Amniotic stem cell (primary cell): ENCODE measurements at places on chromosomes 13 and 19.

DNA sequence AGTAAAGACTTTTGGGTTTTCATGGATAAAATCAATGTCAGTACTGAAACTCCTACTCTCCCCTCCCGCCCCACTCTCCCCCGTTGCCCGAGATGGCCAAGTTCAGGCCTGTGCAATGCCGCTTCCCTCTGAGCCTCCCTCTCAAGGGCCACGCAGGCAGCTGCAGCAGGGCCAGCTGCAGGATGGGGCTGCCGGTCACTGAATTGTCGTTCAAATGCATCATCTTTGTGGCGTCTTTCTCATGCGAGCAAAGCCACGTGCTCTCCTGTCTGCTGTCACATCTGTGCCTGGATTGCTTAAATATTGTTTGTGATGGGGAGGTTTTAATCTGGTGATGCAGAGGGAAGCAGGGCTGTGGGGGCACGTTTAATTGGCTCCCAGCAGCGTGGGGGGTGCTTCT is 26.6 kb downstream of the SHISA2 start:
- no peak for DNase-seq

GRCh38 chr19:33234092-33234491 is 8.4 kb upstream of the SLC7A10 start:
- DNase-seq = no peak

GRCh38 chr13:108323031-108323430 is 53.5 kb downstream of the TNFSF13B start:
- DNase-seq = no peak

DNA sequence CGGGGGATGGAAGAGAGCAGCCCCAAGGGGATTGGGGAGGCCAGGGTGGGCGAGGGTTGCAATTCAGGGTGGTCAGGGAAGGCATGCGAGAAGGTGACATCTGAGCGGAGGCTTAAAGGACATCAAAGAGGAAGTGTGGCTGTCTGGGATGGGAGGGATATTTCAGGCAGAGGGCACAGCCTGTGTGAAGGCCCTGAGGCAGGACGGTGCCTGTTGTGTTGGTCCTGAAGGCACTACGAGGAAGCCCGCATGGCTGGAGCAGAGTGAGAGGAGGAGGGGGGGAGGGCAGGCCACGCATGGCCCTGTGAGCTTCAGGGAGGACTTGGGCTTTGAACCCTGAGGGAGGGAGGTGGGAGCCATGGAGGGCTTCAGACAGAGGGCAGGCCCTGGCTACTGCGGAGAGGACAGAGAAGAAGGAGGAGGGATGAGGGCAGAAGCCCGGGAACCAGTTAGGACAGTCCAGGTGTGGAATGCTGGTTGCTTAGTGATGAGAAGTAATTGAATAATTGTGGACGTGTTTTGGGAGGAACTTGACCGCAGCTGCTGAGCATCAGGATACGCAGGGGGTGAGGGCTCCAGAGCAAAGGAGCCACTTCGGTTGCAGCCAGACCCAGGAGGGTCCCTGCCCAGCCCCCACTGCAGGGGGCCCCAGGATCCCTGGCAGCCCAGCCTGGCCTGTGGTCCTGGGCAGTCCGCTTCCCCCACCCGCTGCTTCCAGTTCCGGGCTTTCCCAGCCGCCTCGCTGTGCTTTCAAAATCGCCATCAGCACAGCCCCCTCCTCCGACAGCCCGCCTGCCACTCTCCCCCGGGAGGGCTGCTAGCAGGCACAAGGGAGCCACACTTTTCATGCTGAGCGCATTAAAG is 6.2 kb downstream of the TLE6 start:
- no peak for DNase-seq

GRCh38 chr13:62129000-62129551 is 713.4 kb upstream of the PCDH20 start:
- DNase-seq = no peak

DNA sequence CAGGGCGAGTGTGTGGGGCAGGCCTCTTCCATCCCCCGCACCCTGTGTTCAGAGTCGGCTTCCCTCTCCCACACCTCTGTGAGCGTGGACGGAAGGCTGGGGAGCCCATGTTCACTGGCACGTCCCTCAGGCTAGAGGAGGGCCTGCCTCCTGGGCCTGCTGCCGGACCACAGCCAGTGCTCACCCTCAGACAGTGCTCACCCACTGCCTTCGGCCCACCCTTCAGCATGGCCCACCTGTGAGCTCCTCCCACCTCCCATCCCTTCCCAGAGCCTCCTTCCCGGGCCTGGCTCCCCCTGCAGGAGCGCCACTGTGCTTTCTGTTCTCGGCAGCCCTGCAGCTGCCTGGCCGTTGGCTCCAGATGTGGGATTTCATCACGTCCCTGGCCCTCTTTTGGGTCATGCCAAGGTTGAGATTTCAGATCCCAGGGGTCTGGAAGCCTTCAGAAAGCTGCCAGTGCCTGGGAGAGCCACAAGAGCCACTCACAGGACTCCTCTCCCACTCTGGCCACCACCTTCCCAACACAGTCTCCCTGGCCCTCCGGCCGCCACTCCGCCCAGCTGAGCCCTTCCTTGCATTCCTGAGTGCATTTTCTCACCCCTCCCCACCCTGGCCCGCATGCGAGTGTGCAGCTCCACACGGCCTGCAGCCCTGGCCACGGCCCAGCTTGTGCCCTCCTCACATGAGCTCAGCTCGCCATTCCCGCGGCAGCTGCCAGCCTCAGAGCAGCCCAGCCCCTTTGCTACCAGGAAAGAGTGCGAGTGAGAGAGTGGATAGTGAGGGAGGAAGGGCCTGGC is 25.3 kb downstream of the CAPN12 start:
- no peak for DNase-seq

- no peak for DNase-seq
These were observed 5.6 kb downstream of the KMT5C start for GRCh38 chr19:55345101-55345817.

GRCh38 chr19:46049597-46049996 is 8.8 kb upstream of the IGFL4 start:
- DNase-seq = no peak

GRCh38 chr13:62837895-62838294 is 1422.2 kb upstream of the PCDH20 start:
- DNase-seq = peak; percentile 36

GRCh38 chr19:29545866-29546582 is 20.2 kb downstream of the VSTM2B start:
- DNase-seq = no peak

GRCh38 chr19:7823686-7824301 is 6.2 kb upstream of the EVI5L start:
- no peak for DNase-seq

DNA sequence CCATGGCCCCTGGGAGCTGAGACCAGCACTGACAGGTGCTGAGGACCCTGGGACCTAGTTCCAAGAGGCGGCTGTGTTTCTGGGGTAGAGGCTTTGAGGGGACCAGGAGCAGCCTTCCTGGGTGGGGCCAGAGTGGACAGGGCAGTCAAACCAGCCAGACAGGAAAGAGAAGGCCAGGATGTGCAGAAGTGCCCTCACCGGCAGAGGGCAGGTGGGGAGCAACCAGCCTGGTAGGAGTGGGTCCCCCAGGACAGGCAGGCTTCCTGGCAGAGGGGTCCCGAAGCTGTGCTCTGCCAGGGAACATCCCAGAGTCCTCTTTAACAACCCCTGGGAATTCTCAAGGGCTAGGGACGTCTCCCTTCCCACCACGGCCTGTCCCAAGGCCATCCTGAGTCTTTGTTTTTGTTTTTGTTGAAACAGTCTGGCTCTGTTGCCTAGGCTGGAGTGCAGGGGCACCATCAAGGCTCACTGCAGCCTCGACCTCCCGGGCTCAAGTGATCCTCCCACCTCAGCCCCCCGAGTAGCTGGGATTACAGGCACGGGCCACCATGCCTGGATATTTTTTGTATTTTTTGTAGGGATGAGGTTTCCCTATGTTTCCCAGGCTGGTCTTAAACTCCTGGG is 3.0 kb upstream of the HIPK4 start:
- DNase-seq = no peak

- DNase-seq = no peak
These were observed 66.5 kb downstream of the SIAH3 start for GRCh38 chr13:45784755-45785675.

GRCh38 chr13:109096101-109096500 is 466.7 kb downstream of the MYO16 start:
- no peak for DNase-seq

GRCh38 chr13:81990652-81991051 is 1649.7 kb upstream of the SPRY2 start:
- no peak for DNase-seq

DNA sequence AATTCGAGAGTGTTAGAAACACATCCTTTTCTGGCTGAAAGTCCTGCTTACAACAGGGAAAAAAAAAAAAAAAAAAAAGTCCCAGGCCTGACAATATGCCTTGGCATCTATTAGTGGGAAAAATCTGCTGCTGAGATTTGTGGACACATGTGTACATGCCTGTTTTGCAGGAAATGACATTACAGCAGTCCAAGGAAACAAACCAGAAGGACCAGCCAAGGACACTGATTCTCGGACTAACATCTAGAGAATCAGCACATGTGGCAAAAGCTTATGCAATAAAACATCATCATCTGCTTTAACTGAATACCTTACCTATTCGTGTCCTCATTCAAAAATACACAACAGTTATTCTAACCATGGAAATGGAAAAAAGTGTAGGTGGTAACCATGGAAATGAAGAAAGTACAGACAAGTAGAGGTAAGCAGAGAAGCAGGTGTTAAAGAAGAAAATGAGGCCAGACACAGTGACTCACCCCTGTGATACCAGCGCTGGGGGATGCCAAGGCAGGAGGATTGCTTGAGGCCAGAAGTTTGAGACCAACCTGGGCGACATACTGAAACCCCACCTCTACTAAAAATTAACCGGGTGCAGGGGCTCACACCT is 9.4 kb upstream of the DPY19L3 start:
- DNase-seq = no peak

DNA sequence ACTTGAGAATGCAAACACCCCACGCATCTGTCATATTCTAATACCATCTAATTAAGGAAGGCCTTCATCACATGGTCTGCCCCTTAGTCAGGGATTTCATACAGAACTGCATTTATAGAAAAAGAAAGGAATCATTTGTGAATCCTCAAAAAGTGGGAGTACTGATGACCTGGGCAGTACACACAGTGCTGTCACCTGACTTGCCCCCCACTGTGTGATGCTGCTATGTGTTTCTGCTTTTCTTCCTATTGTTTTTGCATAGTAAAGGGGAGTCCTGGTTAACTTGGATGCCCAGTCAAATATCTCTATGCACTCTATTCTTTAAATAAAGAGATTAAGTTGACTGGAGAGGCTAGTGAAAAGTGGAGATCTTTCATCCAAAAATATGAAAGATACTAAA is 1921.2 kb upstream of the PRR20A start:
- DNase-seq = no peak

DNA sequence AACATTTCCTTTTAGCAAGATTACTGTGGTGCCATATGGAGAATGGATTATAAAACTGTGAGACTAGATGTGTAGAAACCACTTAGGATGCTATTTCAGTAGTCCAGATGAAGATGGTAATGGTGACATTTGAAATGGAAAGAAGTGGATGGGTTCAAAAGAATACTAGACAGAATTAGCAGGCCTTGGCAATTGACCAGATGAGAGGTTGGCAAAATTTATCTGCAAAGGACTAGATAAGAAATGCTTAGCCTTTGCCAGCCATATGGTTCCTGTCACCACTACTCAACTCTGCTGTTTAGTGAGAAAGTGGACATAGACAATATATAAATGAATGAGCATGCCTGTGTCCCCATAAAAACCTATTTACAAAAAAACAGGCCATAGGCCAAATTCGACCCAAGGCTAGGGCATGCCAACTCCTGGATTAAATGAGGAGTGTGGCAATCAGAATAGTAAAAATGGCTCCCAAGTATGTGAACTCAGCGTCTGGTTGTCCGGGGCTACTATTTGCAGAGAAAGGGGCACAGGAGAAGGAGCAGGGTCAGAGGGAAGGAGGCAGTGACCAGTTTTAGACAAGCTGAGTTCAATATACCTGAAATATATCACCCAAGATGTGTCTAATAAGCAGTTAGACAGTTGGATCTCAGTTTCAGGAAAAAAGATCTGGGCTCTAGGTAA is 98.4 kb downstream of the ENOX1 start:
- no peak for DNase-seq

DNA sequence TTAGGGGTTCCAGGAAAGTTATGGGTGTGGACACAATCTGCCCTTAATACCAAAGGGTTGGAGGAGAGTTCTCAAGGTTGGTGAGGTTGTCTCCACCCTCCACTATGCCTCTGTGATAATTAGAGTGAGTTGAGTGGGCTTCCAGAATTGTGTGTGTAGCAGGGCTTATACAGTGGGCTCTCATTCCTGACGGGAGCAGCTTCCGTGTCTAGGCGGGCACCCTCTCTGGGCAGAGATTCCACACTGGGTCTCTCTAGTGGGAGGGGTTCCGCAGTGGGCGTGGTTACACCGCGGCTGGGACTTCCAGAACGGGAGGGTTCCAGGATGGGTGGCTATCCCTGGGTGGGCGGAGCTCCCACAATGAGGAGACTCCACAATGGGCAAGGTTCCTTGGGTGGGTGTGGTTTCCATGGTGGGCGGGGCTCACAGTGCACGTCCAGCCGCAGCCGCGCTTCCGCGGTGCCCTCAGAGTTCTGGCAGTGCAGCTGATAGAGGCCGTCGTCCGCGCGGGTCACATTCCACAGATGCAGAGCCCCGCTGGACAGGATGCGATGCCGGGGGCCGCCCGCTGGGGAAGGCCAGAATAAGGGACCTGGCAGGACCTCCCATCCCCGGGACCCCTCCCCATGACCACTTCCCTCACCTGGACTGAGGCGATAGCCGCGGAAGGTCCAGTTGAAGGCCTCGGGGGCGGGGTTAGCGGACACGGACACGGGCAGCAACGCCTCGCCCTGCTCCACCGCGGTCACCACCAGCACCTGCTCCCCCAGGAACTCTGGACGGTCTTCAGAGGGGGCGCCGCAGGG is 8.4 kb downstream of the NPHS1 start:
- DNase-seq = no peak

GRCh38 chr13:26457212-26457611 is 100.3 kb upstream of the WASF3 start:
- DNase-seq = peak; percentile 3

DNA sequence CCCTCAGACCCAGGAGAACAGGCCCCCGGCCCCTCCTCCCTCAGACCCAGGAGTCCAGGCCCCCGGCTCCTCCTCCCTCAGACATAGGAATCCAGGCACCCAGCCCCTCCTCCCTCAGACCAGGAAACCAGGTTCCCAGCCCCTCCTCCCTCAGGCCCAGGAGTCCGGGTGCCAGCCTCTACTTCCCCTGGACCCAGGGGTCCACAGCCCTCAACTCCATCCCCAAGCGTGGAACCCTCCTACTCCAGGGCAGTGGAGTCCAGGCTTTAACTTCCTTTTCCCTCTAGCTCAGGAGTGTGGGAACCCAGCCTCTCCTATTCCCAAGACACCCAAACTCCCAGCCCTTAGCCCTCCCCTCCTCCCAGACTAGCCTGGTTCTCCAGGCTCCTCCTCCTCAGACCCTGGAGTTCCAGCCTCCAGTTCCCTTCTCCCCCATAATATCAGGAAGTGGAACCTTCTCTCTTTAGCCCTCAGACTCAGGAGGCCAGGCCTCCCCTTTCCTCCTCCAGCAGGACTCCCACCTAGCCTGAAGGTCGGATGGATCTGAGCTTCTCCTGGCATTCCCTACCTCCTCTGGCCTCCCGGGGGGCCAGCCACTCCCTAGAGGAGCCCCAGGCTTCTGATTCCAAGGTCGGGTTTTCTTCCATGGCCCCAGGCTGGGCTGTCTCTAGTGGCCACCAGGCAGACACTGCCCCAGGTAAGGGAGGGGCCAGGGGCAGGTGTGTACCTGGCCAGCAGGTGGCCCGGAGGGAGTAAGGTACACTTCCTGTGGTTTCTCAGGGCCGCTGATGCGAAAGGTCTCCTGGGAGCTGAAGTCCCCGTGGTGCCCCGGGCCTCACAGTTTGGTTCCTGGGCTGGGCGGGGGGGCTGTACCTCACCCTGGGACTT is at the start of gene TMC4:
TSS of gene TMC4 (minus strand) at position 690 of the 888 bp plus-strand sequence. CDS start at position 647, 43 bp downstream.
- DNase-seq = no peak
